ENCODE measurements at places on chromosomes 5 and 9.

- DNase-seq = no peak
Observed at GRCh38 chr9:4667681-4668080, 1.4 kb upstream of the SPATA6L start.

GRCh38 chr5:83608122-83608521 lies 112.5 kb downstream of the HAPLN1 start:
- DNase-seq = no peak

DNA sequence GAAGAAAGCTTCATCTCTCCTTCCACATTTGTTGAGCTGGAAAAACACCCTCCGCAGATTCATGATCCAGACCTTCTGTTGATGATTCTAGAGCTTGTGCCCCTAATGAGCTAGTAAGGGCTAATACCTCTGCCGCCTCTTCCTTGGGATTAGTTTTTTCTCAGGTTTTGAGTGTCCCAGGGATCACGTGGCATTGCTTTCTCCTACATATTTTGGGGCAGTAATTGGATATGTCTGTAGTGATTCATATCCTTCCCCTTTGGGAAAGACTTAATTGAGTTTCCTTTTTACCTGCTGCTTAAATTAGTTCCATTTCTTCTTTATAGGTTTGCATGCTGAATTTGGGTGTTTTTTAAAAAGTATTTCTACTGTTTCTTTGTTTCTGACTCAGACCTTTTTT lies 143.9 kb downstream of the GOLPH3 start:
- DNase-seq = no peak

- DNase-seq = no peak
Observed at GRCh38 chr5:97115932-97116331, 26.5 kb downstream of the LIX1 start.

DNA sequence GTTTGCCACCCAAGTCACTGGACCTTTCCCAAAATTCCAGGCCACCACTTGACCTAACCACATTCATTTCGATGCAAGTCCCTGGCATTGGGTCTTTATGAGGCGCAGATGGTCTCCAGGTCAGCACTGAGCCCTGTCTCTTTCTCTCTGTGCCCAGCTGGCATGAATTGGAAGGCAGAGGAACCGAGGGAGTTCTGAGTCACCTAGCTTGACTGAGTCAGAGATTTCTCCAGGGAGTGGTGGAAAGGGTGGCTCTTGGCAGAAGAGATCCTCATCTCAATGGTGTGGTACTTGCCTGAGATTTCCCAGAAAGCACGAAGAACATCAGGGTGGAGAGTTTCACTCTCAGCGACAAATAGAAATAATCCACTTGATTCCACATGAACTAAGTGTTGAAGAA lies 43.8 kb downstream of the WDR36 start:
- DNase-seq = no peak

Measured in stimulated activated CD8-positive, alpha-beta memory T cell treated with anti-CD3 and anti-CD28 coated beads, Interleukin-4, amount 100 ng/mL, for 48 hours (primary cell).